ENCODE measurements at places on chromosomes 12 and 14. TPM values are rescaled to one million over a fixed set of nuclear protein-coding genes. Genes with fewer than 3 reads are reported as not detected.
A peak's percentile ranks its signal among the peaks of the same experiment; 100 is the strongest.

DNA sequence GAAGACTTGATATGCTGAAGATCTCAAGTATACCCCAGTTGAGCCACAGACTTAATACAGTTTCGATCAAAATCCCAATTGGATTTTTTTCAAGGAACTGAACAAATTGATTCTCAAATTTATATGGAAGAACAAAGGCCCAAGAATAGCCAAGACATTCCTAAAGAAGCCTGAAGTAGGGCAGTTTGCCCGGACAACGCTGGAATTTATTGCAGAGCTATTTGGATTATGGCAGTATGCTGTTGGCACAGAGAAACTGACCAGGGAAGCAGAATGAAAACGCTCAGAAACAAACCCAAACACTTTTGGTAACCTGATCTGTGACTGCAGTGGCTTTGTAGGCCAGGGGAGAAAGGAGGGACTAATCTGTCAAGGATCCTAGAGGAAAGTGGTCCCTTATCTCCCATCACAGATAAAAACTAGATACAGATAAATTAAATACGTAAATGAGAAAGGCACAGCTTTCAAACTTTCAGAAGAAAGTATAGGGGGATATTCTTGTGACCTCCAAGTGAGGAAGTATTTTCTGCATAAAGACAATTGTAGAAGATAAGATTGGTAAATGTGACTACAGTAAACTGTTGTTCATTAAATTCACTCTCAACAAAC lies 35.9 kb upstream of the GSC start:
- no peaks in the 10 kb centered on the region for H3K36me3 ChIP-seq
- H3K27me3 ChIP-seq, result no peaks in the 10 kb centered on the region
- no peak overlapping the region for H3K4me3 ChIP-seq

DNA sequence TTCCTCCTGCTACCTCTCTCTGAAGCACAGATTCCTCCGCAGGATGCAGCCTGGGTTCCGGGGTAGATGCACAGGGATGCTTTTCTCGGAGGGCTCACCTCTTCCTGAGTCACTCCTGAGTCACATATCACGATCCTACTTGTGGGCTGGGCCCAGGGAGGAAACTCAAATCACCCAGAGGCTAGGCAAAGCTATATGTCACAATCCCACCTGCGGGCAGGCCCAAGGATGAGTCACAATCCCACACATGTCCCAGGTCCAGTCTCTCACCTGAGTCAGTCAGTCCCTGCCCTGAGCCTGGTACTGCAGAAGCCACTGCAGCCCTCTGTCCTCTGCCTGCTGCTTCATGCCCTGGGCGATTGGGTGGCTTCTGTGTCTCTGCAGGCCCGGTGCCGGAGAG lies 149.0 kb upstream of the GSC start:
- DNase-seq, result no peak
- no peaks in the 10 kb centered on the region for H3K27me3 ChIP-seq
- no peaks in the 10 kb centered on the region for H3K36me3 ChIP-seq
- no peak overlapping the region for H3K27ac ChIP-seq

- no peak overlapping the region for H3K4me3 ChIP-seq
- H3K27ac ChIP-seq, result no peak overlapping the region
- DNase-seq, result no peak
- H3K27me3 ChIP-seq, result no peaks in the 10 kb centered on the region
- peaks cover 3% of the 10 kb centered on the region for H3K4me1 ChIP-seq
Observed at GRCh38 chr12:50579757-50580267, 75.0 kb downstream of the DIP2B start.

DNA sequence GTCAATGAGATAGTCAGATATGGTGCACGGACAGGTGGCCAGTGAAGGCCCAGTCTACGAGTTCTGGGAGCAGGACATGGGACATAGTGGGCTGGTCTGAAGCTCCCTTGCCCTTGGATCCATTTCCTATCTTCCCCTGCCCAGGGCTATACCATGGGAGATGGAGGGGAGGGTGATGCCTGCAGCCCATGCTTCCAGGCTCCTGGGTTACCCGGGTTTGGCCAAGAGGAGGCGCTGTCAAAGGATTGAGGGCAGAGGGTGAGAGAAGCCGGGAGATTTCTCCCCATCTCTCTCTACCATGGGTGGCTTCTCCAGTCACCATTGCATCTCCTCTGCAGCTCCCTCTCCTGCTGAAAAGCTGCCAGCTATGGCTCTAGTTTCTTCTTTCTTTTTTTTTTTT lies 52.8 kb upstream of the LHX5 start:
- no peaks in the 10 kb centered on the region for H3K27me3 ChIP-seq
- no peaks in the 10 kb centered on the region for H3K4me1 ChIP-seq
- no peaks in the 10 kb centered on the region for H3K36me3 ChIP-seq
- DNase-seq, result no peak

DNA sequence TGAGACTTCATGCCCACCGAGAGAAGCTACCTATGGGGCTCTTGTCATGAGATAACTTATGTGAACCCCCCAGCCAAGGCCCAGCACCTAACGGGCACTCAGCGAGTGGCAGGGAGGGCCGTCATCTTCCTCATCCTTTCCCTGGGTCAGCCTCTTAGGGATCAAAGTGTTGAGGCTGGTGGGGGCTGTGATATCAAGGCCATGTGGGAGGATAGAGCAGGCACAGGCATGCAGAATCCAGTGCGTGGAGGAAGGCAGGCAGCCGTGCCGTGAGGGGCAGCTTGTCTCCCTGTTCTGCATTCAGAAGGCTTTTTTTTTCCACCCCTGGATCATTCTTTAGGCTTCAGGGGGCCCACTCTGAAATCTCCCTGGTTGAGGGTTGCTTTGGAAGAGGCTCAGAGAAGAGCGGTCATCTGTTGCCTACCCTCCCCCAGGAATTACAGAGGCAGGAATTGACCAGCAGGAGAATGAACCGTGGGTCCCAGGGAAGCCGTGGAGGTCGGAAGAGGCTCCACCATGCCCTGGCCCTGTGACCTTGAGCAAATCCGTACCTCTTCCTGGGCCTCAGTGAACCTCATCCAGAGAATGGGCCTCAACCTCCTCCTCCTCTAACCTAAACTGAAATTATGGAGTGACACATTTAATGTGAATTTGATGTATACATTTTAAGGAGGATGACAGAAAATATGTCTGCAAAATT lies 62.8 kb downstream of the BEGAIN start:
- H3K4me3 ChIP-seq, result no peak overlapping the region
- H3K4me1 ChIP-seq, result no peaks in the 10 kb centered on the region

GRCh38 chr12:48744251-48745008 lies 27.9 kb upstream of the CCNT1 start:
- H3K36me3 ChIP-seq, result no peaks in the 10 kb centered on the region
- H3K27me3 ChIP-seq, result peaks cover 3% of the 10 kb centered on the region
- H3K4me1 ChIP-seq, result no peaks in the 10 kb centered on the region
- H3K4me3 ChIP-seq, result no peak overlapping the region
- no peak overlapping the region for H3K27ac ChIP-seq

GRCh38 chr14:77763316-77763715 lies 2.4 kb upstream of the SNW1 start:
- H3K4me3 ChIP-seq, result no peak overlapping the region
- no peak overlapping the region for H3K27ac ChIP-seq
- H3K36me3 ChIP-seq, result no peaks in the 10 kb centered on the region
- no peak for DNase-seq
- no peaks in the 10 kb centered on the region for H3K27me3 ChIP-seq

- H3K27me3 ChIP-seq, result no peaks in the 10 kb centered on the region
- no peak overlapping the region for H3K4me3 ChIP-seq
- DNase-seq, result no peak
- no peak overlapping the region for H3K27ac ChIP-seq
Observed at GRCh38 chr12:114355389-114356088, 50.4 kb downstream of the TBX5 start.

- H3K4me1 ChIP-seq, result peaks cover 31% of the 10 kb centered on the region
- no peak overlapping the region for H3K27ac ChIP-seq
- H3K36me3 ChIP-seq, result no peaks in the 10 kb centered on the region
- H3K27me3 ChIP-seq, result no peaks in the 10 kb centered on the region
Observed at GRCh38 chr12:112905451-112906089, 1.2 kb upstream of the OAS1 start.

GRCh38 chr12:106955377-106956047 lies at the start of gene TMEM263:
Gene TMEM263 (plus strand): TSS chr12:106955907. CDS start chr12:106967117, 11,210 bp downstream.
- H3K27ac ChIP-seq, result peak within 1 kb of the TSS; percentile 94
- peak within 1 kb of the TSS; percentile 94 for H3K4me3 ChIP-seq
- no peaks in the 10 kb centered on the region for H3K27me3 ChIP-seq
- peaks cover 6% of the 10 kb centered on the region for H3K36me3 ChIP-seq

The GUCY2C gene
- not detected for total RNA-seq

The LHX5 gene
- total RNA-seq, result not detected

The ABCD4 gene
- total RNA-seq, result 109 TPM

The WBP11 gene
- 117 TPM for total RNA-seq

Measured in naive thymus-derived CD4-positive, alpha-beta T cell (primary cell).